ENCODE measurements at places on chromosomes 3 and 15.

DNA sequence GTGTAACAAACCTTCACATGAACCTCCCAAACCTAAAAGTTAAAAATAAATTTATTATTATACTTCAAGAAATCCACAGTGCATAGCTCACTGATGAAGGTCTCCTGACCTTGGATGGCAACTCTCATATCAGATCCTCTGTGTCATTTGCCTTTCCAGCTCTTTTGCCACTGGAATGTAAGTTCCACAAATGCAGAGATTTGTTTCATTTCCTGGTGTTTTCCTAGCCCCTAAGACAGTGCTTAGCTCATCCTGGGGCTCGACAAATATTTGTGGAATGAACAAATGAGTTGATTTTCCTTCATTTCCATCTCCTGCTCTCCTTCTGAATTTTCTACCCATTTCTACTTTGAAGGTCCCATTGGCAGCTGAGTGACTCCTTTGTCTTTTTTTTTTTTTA, 56.0 kb downstream of the FRMD4B start:
- DNase-seq, result no peak

DNA sequence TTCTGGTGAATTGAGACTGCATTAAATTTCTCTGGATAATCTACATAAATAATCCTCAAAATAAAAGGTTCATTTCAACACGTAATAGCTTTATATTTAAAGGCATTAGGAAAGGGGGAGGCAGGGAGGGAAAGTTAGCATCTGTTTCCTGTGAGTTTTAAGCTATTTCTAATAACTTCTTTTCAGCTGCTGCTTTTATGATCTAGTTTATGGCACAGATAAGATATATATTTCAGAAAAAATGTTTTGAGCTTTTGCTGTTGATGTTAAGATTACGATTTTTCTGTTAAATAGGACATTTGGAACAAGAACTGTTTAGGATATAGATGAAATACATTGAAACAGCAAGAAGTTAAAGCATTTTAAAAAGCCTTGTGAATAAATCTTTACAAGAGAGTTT, 30.0 kb downstream of the UBE2E1 start:
- DNase-seq, result no peak

DNA sequence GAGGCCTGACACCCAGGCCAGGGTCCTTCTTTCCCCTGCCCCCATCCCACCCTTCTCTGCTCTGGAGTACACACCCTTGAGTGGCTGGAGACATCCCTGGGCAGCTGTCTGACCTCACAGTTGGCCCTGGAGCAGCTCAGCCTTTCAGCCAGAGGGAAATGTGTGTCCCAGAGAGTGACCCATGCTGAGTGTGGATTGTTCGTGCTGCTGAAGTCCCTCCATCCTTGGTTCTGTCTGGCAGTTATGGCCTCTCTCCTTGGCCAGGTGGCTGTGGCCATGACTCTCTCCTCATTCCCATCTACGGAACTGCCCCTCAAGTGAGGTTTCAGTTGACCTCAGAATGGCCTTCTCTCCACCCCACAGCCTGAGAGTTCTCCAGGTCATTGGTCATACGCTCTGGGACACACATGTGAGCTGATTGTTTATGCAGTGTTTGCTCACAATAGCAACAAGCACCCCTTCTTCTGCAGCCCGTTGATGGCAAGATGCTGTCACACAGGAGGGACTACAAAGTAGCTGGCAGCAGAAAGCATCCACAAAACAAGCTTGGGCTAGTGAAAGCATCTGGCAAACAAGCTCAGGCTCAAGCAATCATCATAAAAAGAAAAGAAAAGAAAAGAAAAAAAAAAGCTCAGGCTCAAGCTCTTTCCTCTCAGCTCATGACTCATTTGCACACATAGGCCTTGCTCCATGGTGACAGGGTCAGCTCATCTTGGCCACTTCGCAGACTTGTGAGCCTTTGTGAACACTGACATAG, 55.3 kb upstream of the ITGA11 start:
- no peak for DNase-seq

- DNase-seq, result no peak
Observed at GRCh38 chr3:88987776-88988175, 119.6 kb upstream of the EPHA3 start.

DNA sequence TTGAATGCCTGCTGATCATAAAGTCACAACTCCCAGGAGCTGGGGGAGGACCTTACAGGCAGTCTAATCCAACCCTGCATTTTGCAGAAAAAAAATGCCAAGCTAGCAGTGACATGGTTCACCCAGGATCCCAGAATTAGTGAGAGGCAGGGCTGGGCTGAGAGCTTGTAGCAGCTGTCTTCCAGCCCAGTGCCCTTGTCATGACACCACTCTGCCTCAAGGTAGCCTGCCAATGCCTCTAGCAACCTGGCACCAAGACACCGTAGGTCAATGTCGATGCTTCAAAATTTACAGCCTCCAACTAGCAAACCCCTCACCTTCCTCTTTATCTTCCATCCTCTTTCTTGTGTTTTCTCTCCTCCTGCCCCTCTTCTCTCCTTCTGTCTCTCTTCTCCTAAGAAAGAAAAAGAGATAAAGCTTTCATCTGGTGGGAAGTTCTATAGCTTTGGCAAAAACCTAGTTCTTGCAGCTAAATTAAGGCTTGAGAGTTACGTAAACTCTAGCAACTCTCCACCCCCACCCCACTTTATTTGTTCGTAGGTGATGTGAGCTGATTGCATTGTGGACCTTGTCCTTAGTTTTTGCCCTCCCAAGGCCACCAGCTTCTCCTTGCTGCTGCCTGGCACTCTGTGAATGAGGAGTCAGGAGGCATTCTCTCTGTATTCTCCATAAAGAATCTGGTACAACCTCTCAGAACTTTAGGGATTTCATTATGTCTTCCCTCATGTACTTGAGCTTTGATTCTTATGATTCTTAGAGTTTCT, 18.3 kb upstream of the BFSP2 start:
- no peak for DNase-seq

DNA sequence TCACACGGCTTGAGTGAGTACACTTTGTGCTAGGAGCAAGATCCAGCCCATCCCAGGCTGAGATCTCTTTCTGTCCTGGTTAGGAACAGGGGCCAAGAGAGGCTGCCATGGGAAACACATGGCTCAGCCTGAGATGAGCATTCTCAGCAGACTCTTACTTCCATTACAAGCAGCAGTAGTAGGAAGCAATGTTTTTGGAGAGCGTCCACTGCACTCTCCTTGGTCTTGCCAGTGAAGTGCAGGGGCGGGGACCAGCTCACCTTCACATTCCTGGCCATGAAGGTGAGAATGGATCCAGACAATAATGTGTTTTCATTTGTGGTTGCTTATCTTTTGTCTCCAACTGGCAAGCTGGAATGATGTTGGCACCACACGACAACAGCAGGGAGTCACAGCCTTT, 24.7 kb downstream of the ZNF80 start:
- no peak for DNase-seq

DNA sequence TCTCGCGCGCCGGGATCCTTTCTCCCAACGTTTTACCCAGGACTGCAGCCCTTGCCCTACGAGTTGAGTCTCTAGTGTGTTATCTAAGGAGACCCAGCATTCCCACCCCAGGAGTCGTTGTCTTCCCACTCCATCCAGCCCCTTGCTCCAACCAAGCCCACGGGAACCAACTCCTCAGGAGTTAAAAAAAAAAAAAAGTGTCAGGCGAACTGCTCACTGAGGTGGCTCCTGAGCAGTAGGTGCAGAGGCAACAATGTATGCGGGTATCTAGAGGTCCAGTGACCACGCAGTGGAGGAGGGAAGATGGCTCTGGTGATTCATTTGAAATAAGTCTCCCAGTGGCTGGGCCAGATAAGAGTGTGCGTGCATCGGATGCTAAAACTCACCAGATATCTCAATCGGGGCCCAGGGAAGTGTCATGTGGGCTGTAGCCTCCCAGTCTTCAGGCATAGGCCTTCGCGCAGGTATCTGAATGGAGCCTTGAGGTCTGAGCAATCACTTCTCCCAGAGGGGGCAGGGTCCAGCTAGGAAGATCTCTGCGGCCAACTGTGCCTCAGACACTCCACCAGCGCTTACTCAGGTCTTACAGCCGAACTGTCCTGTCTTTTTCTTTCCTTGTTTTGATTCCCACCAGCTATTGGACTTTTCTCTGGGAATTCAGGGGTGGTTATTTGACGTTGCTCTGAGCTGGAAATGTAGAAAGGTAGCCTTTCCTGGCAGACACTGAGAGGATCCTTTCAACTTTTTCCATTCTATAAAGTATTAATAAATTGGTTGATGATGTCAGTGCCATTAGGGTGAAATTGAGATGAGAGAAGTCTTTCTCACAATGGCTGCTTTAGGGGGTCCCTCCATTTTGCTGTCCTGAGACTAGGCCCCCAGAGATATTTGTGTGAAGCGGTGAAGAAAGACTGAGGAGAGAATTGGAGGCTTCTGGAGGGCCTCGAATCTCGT, 21.0 kb downstream of the ZIC4 start:
- DNase-seq, result no peak

DNA sequence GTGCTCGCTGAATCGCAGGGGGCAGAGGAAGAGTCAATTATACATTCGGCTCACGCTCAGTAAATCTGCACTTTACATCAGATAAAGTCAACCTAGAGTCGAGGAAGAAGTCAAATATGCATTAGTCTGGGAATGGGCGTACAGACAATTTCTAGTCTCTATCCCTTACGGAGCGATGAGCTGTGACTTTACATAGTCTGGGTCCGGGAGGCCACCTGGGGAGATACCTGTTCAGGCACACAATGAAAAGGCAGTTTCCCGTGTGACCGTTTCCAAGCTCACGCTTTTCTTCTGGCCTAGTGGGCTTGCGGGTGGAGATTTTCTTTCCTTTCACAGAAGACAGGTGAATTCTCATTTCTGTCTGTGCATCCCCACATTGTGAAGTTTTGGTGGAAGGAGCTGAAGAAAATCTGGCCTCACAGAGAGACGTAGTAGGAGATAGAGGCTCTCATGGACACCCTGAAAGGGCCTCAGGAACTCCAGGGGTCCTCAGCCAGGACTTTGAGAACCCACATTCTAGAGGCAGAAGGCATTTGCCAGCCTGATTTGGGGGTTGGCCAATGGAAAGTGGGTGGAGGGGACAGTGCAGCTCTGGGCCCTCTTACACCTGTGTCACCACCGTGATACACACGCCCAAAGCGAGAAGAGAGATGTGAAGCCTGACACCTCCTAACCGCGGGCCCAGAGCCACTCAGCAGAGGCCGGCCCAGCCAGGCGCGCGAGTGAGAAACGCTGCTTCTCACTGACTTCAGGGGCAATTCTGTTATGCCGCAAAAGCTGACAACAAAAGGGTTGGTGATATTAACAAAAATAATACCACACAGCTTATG, 10.7 kb upstream of the OCA2 start:
- DNase-seq, result no peak

DNA sequence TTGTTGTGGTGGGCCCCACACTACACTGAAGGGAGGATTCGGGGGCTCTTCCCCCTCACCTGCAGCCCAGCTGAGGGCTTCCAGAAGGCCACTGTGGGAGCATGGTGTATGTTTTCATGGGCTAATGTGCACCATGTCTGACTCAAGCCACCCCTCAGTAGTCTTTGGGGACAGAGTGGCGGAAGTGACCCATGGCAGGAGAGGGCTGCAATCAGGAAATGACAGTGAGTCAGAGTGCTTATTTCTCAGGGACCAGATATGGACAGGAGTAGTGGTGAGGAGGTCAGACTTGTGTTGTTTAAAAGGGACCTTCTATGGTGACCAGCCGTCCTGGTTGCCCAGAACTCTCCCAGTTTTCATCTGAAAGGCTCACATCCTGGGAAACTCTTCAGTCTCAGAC, 32.8 kb upstream of the SLC9A9 start:
- DNase-seq, result no peak

DNA sequence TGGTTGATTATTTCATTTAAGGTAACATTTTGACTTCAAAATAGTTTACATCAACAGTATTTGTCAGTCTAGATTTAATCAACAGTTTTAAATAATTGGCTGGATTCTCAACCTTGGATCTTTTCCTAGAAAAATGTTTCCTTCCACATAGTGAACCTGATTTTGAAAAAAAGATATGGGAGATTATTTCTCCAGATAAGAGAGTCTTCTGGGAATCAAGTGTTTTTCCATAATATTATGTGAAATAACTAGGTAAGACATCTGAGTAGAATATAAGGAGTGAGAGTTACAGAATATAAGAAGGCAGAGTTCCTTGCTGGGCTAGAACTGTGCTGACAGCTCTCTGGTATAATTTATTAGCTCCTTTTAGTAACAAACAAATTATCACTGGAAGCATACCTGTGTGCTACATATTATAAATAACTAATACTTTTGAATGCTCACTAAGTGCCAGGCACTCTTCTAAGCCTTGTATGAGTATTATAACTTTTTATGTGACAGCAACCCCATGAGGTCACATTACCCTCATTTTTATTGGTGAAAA, 18.8 kb upstream of the TNFSF10 start:
- no peak for DNase-seq

- no peak for DNase-seq
Observed at GRCh38 chr3:116020989-116021388, 397.7 kb downstream of the GAP43 start.

DNA sequence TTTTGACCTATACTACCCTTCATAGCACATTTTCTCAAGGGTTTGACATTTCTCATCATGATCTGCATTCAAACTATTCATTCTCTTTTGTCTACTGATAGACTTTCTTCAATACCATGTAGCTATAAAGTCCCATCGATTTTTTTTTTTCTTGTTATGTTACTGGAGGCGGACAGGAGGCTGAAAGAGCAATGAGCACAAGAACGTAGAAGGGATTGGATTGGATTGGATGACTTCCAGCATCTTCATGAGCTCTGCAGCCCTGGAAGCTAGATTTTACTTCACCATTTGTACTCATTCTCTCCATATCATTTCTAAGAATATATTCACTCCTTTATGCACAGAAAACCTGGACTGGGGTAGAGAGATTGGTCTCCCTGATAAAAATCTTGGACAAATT, 43.2 kb downstream of the DUT start:
- DNase-seq, result no peak

- no peak for DNase-seq
Observed at GRCh38 chr15:40949756-40950207, 3.5 kb upstream of the CHAC1 start.

DNA sequence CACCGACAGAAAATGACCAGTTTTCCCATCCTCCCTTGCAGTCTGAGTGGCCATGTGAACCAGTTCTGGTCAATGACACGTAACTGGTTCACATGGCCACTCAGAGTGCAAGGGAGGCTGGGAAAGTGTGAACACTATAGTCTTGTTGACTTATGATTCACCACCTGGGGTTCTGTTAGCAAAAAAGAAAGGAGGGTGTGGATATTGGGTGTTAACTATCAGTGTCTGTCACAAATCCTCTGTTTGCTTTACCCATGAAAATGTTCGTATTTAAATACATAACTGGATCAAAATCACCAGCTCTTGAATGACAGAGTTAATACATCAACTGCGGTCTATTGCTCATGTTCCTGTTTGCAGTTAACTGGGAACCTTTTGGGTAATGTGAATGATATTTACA, 92.3 kb downstream of the ADAMTSL3 start:
- DNase-seq, result no peak
